ENCODE measurements at places on chromosomes 2 and 18. TPM values are rescaled to one million over a fixed set of nuclear protein-coding genes. Genes with fewer than 3 reads are reported as not detected.

The PLEKHM3 gene
- total RNA-seq, result 3.2 TPM

The EFHD1 gene
- total RNA-seq, result 1.9 TPM

The SCN7A gene
- 0.01 TPM for total RNA-seq

The NETO1 gene
- not detected for total RNA-seq

The PROKR1 gene
- not detected for total RNA-seq

The MROH2A gene
- total RNA-seq, result not detected

The C2orf92 gene
- 1.1 TPM for total RNA-seq

The CDH20 gene
- total RNA-seq, result not detected

The USP37 gene
- 5.9 TPM for total RNA-seq

The FBXO48 gene
- total RNA-seq, result 0.52 TPM

The NCKAP5 gene
- 0.92 TPM for total RNA-seq

The FBLN7 gene
- total RNA-seq, result 0.74 TPM

The PIK3C3 gene
- total RNA-seq, result 21.1 TPM

The MEP1B gene
- total RNA-seq, result 0.07 TPM

The ZSCAN30 gene
- 1.1 TPM for total RNA-seq

The CD8B gene
- not detected for total RNA-seq

The TMEM178A gene
- total RNA-seq, result 0.14 TPM

The TMEM247 gene
- not detected for total RNA-seq

The TUBA4B gene
- total RNA-seq, result 0.35 TPM

The OTOS gene
- total RNA-seq, result not detected

The STPG4 gene
- not detected for total RNA-seq

The SP100 gene
- 28.7 TPM for total RNA-seq
